ENCODE measurements at places on chromosomes 4 and X.
A peak's percentile ranks its signal among the peaks of the same experiment; 100 is the strongest.

- no peak for DNase-seq
Measured at GRCh38 chr4:110621328-110621812, 1.5 kb downstream of the PITX2 start.

DNA sequence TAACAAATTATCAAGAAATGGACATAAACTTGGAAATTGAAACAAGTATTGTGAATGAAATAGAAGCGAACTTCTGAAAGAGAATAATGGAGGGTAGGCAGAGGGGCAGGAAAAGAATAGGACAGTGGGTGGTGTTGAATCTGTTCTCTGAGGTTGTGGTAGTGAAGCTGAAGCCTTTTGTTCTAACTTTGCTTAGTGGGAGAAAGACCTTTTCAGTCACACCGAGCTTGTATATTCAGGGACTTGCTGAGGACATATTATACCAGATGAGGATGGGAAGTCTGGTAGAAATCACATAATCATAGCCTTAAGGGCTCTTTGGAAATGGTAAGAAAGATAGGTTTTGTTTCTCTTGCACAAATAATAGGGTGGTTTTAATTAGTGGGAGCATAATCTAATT is 115.4 kb upstream of the NDST4 start:
- DNase-seq: no peak

DNA sequence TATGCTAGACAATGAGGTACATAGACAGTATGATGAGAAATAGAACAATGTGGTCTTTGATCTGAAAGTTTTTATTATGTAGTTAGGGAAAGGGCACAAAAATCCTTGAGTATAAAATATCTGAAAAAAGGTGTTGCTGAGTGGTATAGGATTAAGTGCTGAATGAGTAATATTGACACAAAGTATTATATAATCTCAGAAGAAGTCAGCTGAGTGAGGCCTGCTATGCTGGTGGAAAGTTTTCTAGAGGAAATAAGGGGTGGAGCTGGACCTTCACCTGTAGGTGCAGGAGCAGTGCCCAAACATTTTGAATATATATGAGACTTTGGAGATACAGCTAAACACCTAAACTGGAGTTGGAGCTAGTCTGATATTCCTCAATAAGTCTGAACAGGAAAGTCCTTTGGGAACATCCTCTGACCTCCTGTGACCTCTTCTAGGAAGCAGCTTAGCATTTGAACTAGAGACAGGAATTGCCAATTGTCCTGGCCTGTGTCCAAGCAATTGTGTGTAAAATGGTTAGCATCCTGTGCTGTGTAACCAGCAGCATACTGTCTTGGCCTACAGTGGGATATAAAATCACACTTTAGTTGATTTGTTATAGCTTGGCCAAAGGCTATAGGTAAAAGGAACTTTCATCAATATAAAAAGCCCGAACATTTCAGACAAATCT is 285.3 kb downstream of the ANKRD50 start:
- no peak for DNase-seq

DNA sequence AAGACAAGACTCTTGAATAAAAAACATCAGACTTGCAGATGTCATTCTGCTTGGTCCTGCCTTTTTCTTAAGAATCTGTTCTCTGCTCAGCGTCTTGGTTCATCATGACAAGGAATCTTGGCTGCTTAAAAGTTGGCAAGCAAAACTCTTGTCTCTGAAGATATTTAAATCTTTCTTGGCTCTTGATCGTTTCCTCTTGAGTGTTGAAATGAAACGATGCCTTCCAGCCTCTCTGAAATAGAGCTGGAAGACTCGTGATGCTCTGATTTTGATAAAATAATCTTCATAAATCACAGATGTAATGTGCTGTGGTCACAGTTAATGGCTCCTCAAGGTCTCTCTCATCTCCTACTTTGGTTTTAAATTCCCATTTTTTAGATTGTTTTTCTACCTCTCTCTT is 39.9 kb upstream of the TMEM192 start:
- DNase-seq: no peak

- DNase-seq: peak; percentile 31
Measured at GRCh38 chrX:49230500-49231232, 2.5 kb downstream of the CACNA1F start.

DNA sequence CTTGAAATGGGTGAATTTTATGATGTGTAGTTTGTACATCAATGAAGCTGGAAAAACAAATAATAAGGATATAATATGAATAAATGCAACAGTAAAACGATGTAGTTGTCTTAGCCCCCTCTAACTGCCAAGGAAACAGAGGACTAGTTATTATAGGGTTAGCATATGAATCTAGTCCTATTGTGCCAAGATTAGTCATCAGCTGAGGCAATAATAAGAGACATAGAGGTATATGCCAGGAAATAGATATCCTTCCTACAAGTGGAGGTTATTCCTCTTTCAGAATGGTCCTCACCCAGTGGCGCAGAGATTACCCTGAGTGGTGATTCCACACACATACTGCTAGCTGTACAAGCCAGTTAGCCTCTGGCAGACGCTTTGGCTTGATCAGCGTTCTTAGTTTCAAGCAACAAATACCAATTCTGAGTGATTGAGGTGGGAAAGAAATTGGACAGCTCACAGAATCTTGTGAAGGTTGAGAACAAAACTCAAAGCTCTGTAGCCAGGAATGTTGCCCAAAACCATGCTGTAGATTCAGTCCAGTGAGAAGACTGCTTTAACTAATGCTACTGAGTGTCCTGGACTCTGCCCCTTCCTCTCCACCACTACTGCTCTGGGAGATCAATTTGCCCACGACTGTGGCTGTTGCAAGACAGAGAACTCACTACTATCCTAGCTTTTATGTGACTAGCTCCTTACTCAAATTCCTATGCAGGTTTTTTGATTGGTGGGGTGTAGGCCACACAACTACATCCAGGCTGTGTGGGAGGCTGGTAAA is 27.0 kb upstream of the ZNF280C start:
- DNase-seq: no peak

- no peak for DNase-seq
Measured at GRCh38 chr4:69194166-69194565, 20.4 kb downstream of the UGT2B11 start.

DNA sequence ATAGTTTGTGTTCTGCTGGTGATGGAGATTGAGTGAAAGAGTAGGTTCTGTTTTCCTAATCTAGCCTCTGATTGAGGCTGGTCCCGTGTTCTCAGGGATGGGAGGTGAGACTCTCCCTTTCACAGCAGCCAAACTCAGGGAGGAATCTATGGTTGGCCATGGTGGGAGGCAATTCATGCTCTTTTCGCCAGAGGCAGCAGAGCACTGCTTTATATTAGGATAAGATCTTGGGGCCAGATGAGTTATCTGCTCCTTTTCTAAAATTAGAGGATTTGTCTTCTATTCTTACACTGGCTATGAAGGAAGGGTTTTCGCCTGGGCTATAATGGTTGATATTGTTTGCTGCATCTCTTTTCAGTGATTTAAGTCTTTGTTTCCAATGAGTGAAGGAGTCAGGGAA is 63.9 kb upstream of the NLGN4X start:
- no peak for DNase-seq

- DNase-seq: no peak
Measured at GRCh38 chrX:135625995-135626394, 87.4 kb upstream of the CT45A1 start.

GRCh38 chrX:147626605-147627004 is 285.1 kb upstream of the FMR1 start:
- no peak for DNase-seq

DNA sequence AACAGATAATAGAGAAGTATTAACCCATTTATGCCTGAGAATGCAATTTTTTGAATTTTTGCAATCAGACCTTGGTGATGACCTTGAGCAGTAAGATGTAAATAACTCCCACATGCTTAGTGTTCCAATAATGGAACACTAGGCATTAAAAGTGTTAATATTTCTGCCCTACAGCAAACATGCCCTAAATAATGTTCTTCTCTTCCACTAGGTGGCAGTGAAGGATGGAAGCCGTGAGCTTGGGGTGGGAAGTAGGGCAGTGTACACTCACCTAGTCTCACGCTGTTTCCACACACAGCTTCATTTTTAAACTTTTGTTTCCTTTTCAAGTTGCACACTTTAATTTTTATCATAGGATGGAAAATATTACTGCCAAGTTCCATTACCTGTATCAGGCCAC is 613.1 kb upstream of the HS3ST1 start:
- no peak for DNase-seq

DNA sequence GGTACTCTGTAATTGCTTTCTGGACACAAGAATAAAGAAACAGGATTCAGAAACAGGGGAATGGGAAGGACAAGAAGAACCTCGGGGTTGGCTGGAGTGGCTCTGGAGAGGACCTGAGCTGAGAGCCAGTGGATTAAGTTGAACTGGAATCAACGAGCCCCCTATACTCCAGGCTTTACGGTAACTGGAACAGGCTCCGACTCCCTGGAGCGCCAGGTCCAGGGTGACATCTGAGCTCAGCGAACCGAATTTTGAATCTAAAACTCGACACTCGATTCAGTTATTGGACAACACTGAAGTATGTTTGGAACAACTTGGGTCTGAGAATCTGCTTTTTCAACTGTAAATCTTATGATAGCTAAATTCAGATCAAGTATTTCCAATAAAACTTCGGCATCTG is 23.9 kb downstream of the HMX1 start:
- DNase-seq: no peak

- no peak for DNase-seq
Measured at GRCh38 chr4:87857789-87858188, 25.0 kb downstream of the MEPE start.

DNA sequence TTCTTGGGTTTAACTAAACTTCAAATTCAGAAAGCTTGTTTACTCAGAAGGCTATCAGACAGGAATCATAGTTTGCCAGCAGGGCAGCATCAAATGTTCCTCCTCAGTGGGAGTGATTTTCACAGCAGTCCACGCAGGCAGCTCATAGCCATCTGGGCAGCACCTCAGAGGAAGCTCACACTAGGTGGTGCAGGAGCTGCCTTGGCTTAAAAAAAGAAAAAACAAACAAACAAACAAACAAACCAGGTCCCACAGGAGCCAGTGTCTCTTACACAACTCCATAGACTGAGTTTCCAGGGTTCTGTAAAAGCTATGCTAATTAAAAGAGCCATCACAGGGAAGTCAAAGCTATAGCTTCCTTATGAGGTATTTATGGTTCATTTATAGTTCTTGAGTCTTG is 10.5 kb upstream of the KLHL5 start:
- no peak for DNase-seq

GRCh38 chr4:3158841-3159240 is 84.4 kb downstream of the HTT start:
- no peak for DNase-seq

- no peak for DNase-seq
Measured at GRCh38 chrX:123854329-123854728, 5.5 kb upstream of the XIAP start.

DNA sequence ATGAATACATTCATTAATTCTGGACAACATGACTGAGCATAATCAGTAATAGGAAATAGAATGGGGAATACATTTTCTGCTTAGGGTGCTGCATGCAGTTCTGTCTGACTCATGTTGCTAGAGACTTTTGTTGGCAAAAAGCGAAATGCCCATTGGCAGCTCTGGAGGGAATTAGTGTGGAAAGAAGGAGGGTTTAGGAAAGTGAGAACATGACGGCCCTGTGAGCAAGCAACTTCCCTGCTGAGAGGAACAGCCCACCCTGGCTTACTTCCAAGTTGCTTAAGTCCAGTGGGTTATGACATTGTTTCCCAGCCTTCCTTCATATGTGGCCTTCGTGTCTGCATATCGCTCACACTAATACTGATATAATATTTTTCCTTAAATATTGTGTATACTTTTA is 13.8 kb downstream of the MAD2L1 start:
- no peak for DNase-seq

GRCh38 chr4:159110961-159111360 is 8.1 kb downstream of the RAPGEF2 start:
- no peak for DNase-seq
